T1000 (cell line): ENCODE measurements at places on chromosomes 13 and 19.

DNA sequence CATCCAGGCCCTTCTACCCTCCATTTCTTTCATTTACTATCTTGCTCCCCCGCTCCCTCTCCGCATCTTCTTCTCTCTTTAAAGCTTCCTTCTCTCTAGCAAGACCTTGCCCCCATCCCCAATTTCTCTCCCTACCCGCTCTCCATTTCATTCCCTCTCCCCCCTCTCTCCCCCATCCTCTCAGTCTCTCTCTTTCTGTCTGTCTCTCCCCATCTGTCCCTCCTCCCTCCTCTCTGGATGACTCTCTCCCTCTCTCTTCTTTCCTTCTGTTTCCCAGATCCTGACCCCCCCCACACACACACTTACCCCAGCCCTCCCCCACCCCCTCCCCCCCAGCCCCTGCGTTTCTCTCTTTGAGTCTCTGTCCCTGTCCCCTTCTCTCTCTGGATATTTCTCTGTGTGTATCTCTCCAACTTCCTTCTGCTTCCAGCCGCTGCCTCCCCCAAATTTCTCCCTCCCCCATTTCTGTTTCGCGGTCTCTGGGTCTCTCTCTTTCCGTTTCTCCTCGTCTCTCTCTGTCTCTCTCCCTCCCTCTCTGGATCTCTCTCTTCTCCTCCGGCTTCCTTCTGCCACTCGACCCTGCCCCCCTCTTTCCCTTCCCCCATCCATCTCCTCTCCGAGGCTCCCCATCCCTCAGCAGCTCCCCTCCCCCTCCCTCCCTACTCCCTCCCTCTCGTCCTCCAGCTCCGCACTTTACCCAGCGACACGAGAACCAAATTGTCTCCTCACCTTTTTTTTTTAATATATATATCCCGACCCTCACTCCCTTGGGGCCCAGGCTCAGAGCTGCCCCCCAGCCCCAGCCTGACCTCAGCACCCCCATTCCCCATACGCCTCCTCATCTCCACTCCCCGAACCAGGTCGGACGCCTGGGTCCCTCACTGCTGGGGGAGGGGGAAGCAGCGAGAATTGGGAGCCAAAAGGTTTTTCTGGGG is 3.6 kb upstream of the CACNG8 start:
- no peak for DNase-seq

GRCh38 chr13:32426191-32426989 is 1.5 kb downstream of the N4BP2L1 start:
- DNase-seq: no peak

DNA sequence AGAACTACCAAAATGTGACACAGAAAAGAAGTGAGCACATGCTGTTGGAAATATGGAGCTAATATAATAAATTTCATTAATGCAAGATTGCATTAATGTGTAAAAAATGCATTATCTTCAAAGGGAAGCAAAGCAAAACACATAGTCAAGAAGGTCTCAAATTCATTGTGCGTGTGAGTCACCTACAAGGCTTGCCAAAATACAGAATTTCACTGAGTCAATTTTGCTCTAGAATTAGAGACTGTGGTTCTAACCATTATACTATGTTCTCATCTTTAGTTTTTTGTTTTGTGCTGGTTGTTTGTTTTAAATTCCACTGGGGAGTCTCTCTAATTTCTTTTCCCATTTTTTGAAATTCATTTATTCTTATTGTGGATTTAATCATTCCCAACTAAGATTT is 149.8 kb upstream of the SLITRK1 start:
- DNase-seq: no peak

- DNase-seq: no peak
These were observed 21.5 kb upstream of the SIN3B start for GRCh38 chr19:16807549-16808284.

DNA sequence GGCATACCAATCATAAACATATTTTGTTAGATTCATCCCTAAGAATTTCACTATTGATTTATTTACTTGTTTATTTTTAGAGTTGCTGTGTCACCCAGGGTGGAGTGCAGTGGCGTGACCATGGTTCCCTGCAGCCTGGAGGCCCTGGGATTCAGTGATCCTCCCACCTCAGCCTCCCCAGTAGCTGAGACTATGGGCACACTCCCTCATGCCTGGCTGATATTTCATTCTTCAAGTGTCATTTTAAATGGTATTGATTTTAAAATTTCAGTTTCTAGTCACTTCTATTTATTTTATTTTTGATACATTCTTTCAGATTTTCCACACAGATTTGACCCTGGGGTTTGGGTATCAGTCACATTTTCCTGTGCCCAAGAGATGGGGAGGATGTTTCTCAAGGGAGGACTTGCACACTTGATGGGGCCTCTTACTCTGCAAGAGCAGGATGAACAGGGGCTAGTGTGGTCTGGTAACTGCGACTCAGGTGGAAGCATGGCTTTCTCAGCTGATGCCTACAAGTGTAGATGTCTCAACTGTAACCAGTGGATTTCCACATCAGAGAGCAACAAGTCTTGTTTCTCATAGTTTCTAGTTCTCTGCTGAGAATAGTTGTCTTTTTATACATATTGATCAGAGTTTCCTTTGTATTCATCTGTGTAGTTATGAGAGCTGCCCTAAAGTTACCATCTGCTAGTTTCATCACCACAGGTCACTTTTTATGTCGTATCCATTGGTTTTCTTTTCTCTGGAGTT is 40.2 kb downstream of the CCNE1 start:
- no peak for DNase-seq

- no peak for DNase-seq
These were observed 21.9 kb upstream of the TTYH1 start for GRCh38 chr19:54393381-54393780.
